ENCODE measurements at places on chromosomes 3 and 15.
A peak's percentile ranks its signal among the peaks of the same experiment; 100 is the strongest.

GRCh38 chr3:184275961-184276910, at the start of gene ECE2:
ECE2 (plus strand) TSS chr3:184276022; CDS start chr3:184276154, 132 bp downstream.
- no peak for DNase-seq

DNA sequence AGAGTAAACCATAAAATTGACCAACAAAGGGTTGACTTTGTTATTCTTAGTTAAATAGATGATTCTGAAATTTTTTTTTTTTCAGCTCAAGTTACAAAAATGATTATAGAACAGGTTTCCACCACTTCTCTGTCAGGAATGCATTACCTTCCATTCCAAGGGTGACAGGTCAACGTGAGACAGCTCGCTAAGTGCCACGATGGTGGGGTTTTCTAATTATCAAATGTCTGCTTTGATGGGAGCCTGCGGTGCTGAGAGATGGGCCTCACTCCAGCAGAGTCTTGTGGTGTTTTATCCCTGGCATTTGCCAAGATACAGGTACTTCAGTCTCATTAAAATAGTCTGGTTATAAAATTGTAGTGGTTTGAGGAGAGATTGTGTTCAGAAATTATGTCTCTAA, 80.3 kb downstream of the CGNL1 start:
- DNase-seq, result no peak

DNA sequence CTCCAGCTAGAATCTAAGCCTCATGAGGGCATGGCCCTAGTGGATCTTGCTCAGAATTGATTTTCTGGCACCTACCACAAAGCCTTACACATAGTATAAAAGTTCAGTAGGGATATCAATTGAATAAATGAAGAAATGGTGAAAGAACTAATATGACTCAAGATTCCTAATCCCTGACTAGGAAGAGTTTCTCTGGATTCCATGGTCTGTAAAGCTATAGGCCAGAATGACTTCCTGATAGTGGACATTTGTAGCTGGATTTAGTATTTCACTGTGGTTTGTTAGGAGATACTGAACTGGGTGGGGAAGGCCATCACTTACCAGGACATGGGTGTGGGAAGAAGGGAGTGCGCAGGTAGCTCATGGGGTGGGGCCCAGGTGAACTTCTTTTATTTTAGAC, 168.9 kb downstream of the RAP2B start:
- DNase-seq, result peak; percentile 36

GRCh38 chr3:4950351-4950784, 28.9 kb upstream of the BHLHE40 start:
- no peak for DNase-seq

- DNase-seq, result no peak
These were observed 159.4 kb upstream of the GBE1 start for GRCh38 chr3:81920816-81921215.
